ENCODE measurements at places on chromosomes 3 and 15.

- DNase-seq, result peak; percentile 83
These were observed 23.6 kb downstream of the SEC61A1 start for GRCh38 chr3:128075522-128076482.

- no peak for DNase-seq
These were observed 3.0 kb upstream of the GPR87 start for GRCh38 chr3:151319628-151320027.

DNA sequence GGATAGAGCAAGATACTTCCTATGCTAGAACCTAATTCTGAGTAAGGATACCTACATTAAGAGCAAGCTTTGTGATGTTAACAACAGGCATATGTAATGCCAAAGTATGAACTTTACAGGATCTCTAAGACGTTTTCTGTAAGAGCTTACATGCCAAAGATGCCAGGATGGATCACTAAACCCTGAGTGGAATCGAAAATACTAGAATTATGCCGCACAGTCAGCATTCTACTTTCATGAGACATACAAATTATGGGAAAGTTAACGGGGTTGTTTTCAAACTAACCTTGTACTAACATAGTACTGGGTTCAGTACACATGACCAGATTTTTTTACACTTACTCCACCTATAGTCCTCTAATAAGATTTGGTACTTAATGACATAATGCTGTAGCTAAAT lies 55.1 kb downstream of the AAGAB start:
- no peak for DNase-seq

- DNase-seq, result no peak
These were observed 53.1 kb downstream of the TGFBR2 start for GRCh38 chr3:30659270-30660130.

GRCh38 chr3:146653978-146654377 lies 48.8 kb upstream of the PLSCR5 start:
- DNase-seq, result no peak

- DNase-seq, result no peak
These were observed 272.4 kb downstream of the TIGIT start for GRCh38 chr3:114566162-114566755.

DNA sequence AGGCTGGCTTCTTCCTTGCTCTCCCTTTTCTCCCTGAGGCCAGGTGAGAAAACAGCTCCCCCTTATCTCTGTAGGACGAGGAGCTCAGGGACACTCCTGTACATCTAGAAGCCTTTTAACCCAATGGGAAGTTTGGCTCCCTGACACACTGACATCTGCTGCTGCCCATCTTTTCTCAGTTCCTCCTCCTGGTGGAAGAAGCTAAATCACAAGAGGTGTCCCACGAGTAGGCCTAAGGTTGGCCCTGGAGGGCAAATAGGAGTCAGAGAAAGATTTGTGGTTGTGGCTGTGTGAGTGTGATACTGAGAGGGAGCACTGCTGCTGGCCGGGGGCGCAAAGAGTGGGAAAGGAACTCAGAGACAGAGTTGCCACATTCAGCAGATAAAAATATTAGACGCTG lies 49.5 kb downstream of the ARHGAP31 start:
- no peak for DNase-seq

GRCh38 chr3:157464321-157464720 lies 27.7 kb downstream of the PTX3 start:
- DNase-seq, result no peak

DNA sequence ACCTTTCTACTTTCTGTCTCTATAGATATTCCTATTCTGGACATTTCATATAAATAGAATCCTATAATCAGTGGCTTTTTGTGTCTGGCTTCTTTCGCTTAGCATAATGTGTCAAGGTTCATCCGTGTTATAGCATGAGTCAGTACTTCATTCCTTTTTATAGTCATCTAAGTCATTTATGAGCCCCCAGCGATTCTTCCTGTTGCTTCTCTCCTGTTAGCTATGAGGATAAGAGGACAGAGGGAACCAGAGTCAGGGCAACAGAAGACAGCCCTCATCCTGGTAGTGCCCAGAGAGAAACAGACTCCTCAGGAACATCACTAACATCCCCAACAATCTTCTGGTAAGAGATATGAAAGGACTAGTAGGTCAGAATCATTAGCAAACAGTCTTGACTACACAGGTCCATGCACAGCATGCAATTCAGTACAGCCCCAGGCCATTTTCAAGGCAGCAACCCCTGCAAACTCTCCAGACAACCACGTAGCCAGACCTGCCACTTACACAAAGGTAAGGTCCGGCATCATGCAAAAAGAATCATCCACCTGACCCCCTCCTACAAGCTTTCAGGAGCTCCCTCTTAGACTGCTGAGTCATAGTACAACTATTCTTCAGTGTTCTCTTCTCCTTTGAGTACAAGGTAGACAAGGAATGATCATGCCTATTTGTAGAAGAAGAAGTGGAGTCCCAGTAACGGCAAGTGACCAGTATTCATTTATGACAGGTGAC lies 91.5 kb downstream of the MYLK start:
- no peak for DNase-seq

DNA sequence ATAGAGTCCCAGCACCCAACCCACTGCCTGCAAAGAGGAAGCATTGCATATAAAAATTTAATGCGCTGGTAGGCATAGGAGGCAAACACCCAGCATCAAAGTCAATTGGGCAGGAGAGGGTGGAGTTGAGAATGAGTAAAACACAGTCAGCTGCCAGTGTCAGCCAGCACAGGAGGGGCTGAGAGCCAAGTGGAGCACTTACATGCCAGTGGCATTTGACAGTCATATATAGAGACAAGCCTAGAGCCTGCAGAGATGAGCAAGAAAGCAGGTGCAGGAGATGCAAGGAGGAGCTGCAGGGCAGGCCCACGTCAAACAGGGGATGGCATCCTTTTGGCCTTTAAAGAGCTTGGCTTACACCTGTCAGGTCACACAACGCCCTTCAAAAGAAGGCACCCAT lies 27.6 kb upstream of the ZFAND6 start:
- DNase-seq, result peak; percentile 9

GRCh38 chr15:83446904-83447709 lies at the start of gene SH3GL3:
Gene SH3GL3, plus strand, starts transcription at chr15:83447341. Its CDS starts 193 bp downstream, at chr15:83447534.
- DNase-seq, result peak; percentile 49

DNA sequence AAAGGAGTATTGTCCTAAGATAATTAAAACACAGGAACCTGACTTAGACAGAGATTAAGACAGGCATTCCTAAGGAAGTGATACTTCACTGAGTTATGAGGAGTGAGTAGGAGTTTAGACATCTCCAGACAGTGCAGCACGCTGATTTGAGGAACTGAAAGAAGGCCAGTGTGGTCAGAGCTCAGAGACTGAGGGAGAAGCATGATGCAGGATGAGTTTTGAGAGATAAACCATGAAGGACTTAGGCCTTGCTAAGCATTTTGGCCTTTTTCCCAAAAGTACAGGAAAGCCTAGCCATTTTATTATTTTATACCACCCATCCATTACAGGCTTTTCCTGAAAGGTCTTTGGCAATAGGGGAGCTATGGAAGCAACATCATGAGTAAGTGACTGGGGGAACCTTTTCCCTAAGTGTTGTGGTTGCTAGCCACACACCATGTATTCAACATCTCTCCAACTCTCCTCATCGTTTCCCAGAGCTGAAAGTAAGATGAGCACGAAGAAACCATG lies 375.6 kb upstream of the TPRG1 start:
- no peak for DNase-seq

- no peak for DNase-seq
These were observed 760.2 kb downstream of the GRM7 start for GRCh38 chr3:7621046-7621630.

DNA sequence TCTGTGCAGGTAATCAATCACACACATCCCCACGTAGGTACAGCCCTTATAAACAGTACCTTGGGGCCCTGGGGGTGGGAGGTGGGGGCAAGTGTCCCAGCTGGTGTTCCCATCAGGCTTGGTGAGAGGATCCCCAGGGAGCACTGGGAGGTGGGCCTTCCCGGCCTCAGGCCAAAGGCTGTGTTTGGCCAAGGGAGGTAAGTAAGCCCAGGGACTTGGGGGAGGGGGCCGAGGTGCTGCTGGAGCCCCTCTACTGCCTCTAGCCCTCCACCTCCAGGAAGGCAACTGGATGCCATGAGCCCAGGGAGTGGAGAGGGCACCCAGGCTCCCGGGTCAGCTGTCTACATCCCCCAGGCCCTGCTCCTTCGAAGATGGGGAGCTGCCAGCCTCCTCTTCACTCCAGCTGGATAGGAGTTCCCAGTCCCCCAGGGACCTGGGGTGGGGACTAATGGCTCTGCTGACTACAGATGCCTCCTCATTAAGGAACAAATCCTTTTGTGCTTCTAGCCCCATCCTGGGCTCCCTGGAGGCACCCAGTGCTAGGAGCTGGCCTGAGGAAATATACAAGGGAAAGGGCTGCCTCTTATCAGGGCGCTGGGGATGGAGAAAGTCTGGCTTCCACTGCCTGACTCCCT lies 33.1 kb downstream of the RNU5B-1 start:
- DNase-seq, result no peak

DNA sequence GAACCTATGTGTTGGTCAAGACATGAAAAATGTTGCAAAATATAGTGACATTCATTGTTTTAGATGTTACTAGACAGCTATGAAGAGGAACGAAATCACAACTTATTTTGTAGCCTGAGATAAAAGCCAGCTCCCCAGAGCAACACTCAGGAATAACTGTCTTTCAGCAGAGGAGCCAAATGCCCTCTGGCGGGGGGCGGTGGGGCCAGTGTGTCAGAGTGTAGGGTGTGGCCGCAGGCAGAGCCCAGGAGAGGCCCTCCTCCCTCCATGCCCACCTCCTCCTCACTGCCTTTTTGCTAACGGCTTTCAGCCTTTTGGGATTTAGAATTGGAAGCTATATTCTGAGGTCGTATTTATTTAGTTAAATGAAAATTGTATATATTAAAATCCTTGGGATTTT lies 16.9 kb downstream of the APOD start:
- DNase-seq, result no peak

- no peak for DNase-seq
These were observed 88.9 kb upstream of the FEZF2 start for GRCh38 chr3:62462104-62462762.

- DNase-seq, result no peak
These were observed 450.5 kb upstream of the TPRG1 start for GRCh38 chr3:188721312-188721711.

Measured in stimulated activated CD4-positive, alpha-beta T cell treated with anti-CD3 and anti-CD28 coated beads, Interleukin-4, amount 100 ng/mL, for 24 hours (primary cell).